Esophagus muscularis mucosa (tissue), 4 donors: ENCODE measurements at places on chromosomes 2 and 18.

DNA sequence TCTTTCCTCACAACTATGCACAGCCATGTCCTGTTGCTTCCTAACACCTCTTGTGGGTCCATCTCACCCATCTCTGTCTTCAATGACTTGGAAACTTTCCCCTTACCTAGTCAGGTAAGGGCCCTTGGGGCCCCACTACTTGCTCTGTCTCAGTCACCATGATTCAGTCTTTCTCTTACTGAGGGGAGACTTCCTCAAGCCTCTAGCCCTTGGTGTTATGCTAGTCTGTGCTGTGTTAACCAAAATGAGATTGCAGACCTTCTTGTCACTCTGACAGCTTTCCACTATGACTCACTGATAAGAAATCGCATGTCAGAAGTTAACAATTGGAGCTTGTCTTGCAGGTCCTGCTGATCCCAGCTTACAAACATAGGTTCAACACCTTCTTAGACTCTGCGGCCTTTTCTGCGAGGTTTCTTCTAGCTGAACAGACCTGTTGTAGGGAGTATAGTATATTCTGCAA is 65.3 kb downstream of the WDR75 start:
- no peak for DNase-seq
- H3K4me1 ChIP-seq = no peaks in the 10 kb centered on the region
- H3K36me3 ChIP-seq = no peaks in the 10 kb centered on the region
- no peak overlapping the region for H3K4me3 ChIP-seq
- H3K27me3 ChIP-seq = no peaks in the 10 kb centered on the region

DNA sequence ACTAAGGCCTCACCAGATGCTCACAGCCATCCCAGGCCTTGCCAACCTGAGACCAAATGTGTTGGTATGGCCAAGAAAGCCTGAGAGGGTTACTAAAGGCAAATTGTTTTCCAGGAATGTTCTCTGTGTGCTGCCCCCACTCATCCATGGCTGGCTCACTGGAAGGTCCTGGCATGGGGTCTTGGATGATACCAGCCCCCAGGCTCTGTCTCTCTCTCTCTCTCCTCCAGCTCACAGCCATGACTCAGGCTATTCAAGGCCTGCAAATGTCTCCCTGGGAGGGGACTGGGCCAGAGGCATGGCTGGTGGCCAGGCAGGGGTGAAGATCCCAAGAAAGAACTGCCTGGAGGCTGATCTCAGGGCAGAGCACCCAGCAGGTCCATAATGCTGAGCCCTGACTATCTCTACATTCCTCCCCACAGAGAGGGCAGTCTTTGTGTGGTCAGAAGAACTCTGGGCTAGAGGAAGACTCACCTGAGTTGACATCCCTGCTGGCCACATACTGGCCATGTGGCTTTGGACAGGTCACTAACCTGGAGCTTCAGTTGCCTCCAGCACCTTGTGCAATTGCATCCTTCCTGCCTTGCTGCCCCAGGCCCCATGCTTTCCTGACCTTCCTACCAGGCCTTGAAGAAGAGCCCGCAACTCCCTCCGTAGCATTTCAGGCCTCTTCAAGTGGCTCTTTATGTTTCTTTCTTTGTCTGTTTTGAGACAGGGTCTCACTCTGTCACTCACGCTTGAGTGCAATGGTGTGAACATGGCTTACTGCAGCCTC is 150.4 kb downstream of the ZFP36L2 start:
- peak overlapping the region; percentile 86 for H3K27ac ChIP-seq
- H3K4me1 ChIP-seq = peaks cover 58% of the 10 kb centered on the region
- no peak overlapping the region for H3K4me3 ChIP-seq
- no peaks in the 10 kb centered on the region for H3K27me3 ChIP-seq
- DNase-seq = no peak
- H3K36me3 ChIP-seq = no peaks in the 10 kb centered on the region

DNA sequence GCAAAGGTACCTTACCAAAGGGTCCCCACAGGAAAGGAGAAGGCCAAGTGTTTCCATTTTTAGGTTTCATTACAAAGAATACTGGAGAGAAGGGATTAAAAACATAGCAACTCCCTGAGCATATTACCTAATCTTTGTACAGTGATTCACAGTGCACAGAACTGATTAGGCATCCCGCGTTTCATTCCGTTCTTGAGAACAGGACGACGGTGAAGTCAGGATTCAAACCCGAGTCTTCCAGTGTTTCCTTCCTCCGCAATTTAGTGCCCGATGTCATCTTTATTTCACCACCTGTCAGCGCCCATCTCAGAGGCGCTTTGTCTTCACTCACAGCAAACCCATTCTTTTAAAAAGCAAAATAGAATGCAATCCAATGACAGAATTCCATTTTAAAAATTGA is 488.5 kb downstream of the EIPR1 start:
- no peak for DNase-seq
- H3K27ac ChIP-seq = no peak overlapping the region
- H3K4me1 ChIP-seq = no peaks in the 10 kb centered on the region
- H3K4me3 ChIP-seq = no peak overlapping the region

DNA sequence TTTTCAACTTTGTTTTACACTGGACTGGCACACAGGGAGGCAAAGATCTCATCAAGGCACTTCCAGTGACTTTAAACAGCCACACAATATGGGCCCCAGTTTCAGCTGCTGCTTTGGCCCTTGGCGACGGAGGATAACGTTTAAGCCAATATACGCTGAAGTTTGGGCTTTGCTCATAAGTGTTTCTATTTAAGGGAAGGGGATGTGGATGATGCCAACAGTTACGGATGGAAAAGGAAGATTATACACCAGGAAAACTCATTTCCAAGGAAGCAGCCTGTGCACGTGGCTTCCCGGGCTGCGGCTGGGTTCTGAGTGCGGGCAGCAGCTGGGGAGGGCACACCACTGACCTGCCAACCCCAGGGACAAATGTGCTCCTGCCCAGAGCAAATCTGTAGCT is 151.1 kb downstream of the SH3BP4 start:
- H3K4me1 ChIP-seq = peaks cover 20% of the 10 kb centered on the region
- H3K4me3 ChIP-seq = no peak overlapping the region
- H3K27ac ChIP-seq = no peak overlapping the region

- H3K27ac ChIP-seq = no peak overlapping the region
- H3K36me3 ChIP-seq = no peaks in the 10 kb centered on the region
- H3K4me1 ChIP-seq = no peaks in the 10 kb centered on the region
- H3K27me3 ChIP-seq = no peaks in the 10 kb centered on the region
Observed at GRCh38 chr2:210392469-210392881, 77.5 kb upstream of the MYL1 start.

- DNase-seq = no peak
- H3K4me1 ChIP-seq = peaks cover 39% of the 10 kb centered on the region
- no peaks in the 10 kb centered on the region for H3K36me3 ChIP-seq
Observed at GRCh38 chr18:6650127-6650507, 79.4 kb upstream of the ARHGAP28 start.

GRCh38 chr2:208546860-208547650 is 140.5 kb downstream of the PTH2R start:
- no peak for DNase-seq
- H3K36me3 ChIP-seq = no peaks in the 10 kb centered on the region
- H3K27me3 ChIP-seq = no peaks in the 10 kb centered on the region
- H3K4me3 ChIP-seq = no peak overlapping the region
- H3K27ac ChIP-seq = no peak overlapping the region

GRCh38 chr2:105895990-105896764 is 151.5 kb downstream of the NCK2 start:
- DNase-seq = no peak
- no peak overlapping the region for H3K4me3 ChIP-seq
- peaks cover 8% of the 10 kb centered on the region for H3K4me1 ChIP-seq
- H3K27ac ChIP-seq = no peak overlapping the region
- H3K27me3 ChIP-seq = no peaks in the 10 kb centered on the region

DNA sequence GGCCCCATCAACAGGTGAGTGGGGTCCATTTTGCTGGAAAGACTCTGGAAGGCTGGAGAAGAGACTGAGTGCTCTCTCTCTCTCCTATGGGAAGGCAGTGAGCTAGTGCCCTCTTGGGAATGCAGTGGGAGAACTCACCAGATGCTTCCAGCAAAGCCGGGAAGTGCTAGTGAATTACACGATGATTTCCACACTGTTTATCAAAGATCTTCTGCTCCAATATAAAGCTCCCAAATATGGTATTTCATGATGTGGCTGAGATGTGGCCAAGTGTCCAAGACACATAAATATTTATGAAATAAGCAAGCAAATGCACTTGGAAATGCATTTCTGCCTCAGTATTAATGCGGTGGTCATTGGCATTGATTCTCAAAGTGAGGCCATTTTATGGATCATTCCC is 135.9 kb downstream of the VAPA start:
- peak overlapping the region; percentile 24 for H3K27ac ChIP-seq
- no peaks in the 10 kb centered on the region for H3K27me3 ChIP-seq
- no peak overlapping the region for H3K4me3 ChIP-seq
